Stimulated activated CD8-positive, alpha-beta memory T cell treated with anti-CD3 and anti-CD28 coated beads, Interleukin-4, amount 100 ng/mL, for 1 hour (primary cell): ENCODE measurements at places on chromosomes 7 and 10.

- no peak for DNase-seq
Observed at GRCh38 chr7:96407427-96407826, 85.5 kb upstream of the SLC25A13 start.

GRCh38 chr7:27098578-27099451, 3.0 kb upstream of the HOXA1 start:
- no peak for DNase-seq

GRCh38 chr10:1208366-1209311, 152.5 kb downstream of the WDR37 start:
- DNase-seq: no peak

- no peak for DNase-seq
Observed at GRCh38 chr7:90713628-90714027, 117.5 kb downstream of the CDK14 start.

DNA sequence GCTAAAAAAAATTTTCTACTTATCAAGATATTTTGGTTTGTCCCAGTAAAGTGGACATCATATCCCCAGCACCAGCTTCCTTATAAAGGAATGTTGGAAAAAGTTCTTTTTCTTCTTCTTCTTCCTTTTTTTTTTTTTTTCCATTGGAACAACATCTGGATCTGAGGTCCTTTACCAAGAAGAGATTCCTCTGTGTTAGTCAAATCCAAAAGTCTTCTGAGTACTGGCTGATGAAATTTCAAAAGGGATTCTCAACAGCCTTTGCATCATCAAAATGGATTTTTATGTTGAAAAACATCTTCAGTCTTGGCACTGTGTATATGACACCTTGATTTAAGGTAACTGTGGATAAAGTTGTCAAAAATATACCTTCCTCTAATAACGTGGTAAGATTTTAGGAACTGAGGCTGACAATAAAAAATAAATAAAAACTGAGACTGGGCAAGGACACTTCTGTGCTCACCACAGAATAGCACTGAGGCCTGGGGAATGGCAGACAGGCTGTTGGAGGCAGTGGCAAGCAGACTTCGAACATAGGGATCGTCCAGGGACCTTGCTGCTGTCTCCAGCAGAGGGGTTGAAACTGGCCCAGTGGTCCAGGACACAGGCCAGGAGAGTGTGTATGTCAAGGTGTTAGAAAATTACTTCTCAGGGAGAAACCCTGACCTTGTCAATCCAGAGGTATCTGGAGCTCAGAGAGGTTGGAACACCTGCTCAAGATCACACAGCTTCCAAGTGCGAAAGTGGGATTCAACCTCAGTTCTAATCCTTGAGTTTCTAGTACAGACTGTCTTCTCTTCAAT, 130.4 kb downstream of the PTPN20 start:
- no peak for DNase-seq
